Endodermal cell (in vitro differentiated cells): ENCODE measurements at places on chromosomes 16 and 17. TPM values are rescaled to one million over a fixed set of nuclear protein-coding genes. Genes with fewer than 3 reads are reported as not detected.
A peak's percentile ranks its signal among the peaks of the same experiment; 100 is the strongest.

SSTR5 gene
- 0.45 and 0.64 TPM in 2 replicates for total RNA-seq

CCL5 gene
- total RNA-seq, result not detected in 3 replicates

TAT gene
- total RNA-seq, result not detected in 3 replicates

CD19 gene
- total RNA-seq, result 0.20 TPM in 1 of 2 replicates, not detected in the other

HOXB13 gene
- not detected in 3 replicates for total RNA-seq

LRRC46 gene
- 0.73 and 0.95 TPM in 2 replicates for total RNA-seq

MRPS7 gene
- total RNA-seq, result 80.3 and 81.0 TPM in 2 replicates

CNTROB gene
- 41.7 and 47.5 TPM in 2 replicates for total RNA-seq

ALDH3A1 gene
- total RNA-seq, result 0.42 to 0.78 TPM (median 0.42 TPM) in 3 replicates

SECTM1 gene
- total RNA-seq, result not detected in 3 replicates

AANAT gene
- 2.3 TPM in 1 of 3 replicates, not detected in the others for total RNA-seq

CSH1 gene
- 0.64 and 1.6 TPM in 2 replicates for total RNA-seq

C16orf46 gene
- 1.6 and 2.9 TPM in 2 replicates for total RNA-seq

CYGB gene
- total RNA-seq, result 1.8 to 15.4 TPM (median 2.0 TPM) in 3 replicates

MEOX1 gene
- total RNA-seq, result not detected in 2 replicates

SLC35G6 gene
- not detected in 2 replicates for total RNA-seq

DNA sequence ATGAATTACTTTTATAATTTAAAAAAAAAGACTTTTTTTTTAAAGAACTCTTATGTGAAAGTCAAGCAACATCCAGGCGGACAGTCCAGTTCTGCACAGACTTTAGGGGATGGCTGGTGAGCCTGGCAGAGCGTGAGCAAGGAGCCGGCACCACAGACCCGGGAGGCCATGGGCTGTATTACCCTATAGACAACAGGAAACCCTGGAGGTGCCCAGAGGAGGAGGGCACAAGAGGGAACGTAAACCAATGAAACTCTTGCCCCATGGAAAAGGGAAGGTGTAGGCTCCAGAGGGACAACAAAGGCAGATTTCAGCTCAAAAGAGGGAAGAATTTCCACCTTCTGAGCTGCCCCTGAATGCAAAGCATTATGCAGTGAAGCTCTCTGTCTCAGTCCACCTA is 25.5 kb upstream of the RPH3AL start:
- no peaks in the 10 kb centered on the region for H3K4me1 ChIP-seq
- no peaks in the 10 kb centered on the region for H3K36me3 ChIP-seq
- no peak overlapping the region for H3K4me3 ChIP-seq
- DNase-seq, result no peak
- no peak overlapping the region for H3K27ac ChIP-seq

GRCh38 chr16:78768226-78768625 is 668.8 kb downstream of the WWOX start:
- peaks cover 6% of the 10 kb centered on the region for H3K36me3 ChIP-seq
- H3K27ac ChIP-seq, result no peak overlapping the region
- H3K27me3 ChIP-seq, result no peaks in the 10 kb centered on the region
- no peak overlapping the region for H3K4me3 ChIP-seq

DNA sequence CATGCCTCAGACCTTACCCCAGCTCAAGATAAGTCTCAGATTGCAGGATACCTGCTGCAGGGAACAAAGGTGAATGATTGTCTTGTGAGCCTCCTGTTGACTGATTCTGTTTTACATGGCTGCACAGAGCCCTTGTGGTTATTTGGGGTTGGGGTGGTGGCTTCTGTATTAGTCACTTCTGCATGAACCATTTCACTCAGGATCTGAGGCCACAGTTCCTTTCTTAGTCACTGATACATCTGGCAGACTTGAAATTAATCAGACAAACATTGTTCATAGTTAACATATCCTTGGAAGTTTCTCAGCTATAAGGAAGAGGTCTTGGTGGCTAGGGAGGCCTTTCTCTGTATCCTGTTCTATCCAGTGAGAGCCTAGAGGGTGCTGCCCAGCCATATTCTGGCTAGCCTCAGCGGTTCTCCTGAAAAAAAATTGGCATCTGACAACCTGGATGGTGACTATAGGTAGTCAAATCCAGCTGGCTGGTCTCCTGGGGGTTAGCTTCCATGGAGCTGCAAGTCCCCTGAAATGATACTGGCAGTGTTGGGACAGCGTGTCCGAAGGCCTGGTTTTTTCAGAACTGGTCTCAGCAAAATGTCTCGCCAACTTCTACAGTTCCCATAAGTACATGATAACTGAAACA is 8.4 kb upstream of the PLK1 start:
- H3K4me1 ChIP-seq, result peaks cover 3% of the 10 kb centered on the region
- H3K36me3 ChIP-seq, result peaks cover 78% of the 10 kb centered on the region
- no peak overlapping the region for H3K4me3 ChIP-seq
- H3K27ac ChIP-seq, result no peak overlapping the region
- no peaks in the 10 kb centered on the region for H3K27me3 ChIP-seq

GRCh38 chr16:52827456-52827855 is 225.2 kb downstream of the CHD9NB start:
- no peak overlapping the region for H3K27ac ChIP-seq
- H3K27me3 ChIP-seq, result no peaks in the 10 kb centered on the region
- H3K4me1 ChIP-seq, result no peaks in the 10 kb centered on the region
- no peak for DNase-seq
- no peak overlapping the region for H3K4me3 ChIP-seq

DNA sequence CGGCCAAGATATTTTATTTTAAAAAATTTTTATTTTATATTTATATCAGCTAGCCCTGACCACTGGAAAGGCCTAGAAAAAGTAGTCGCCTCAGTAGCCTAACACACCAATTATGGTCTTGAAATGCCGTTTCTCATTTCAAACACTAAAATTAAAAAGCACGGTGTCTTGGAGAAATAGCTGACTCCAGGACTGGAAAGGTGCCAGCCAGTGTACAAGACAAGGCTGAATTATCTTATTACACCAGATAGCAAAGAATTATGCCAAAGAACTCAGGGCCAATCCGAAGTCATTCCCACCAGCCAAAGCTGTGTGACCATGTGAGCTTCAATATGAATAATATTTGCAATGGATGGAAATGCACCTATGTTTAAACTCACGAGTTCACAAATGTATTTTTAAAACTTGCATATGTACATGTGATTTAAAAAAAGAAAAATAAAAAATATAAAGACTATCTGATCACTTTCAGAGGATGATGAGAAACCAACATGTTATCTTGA is 19.9 kb upstream of the ATP2C2 start:
- H3K4me1 ChIP-seq, result no peaks in the 10 kb centered on the region
- H3K27me3 ChIP-seq, result no peaks in the 10 kb centered on the region
- no peaks in the 10 kb centered on the region for H3K36me3 ChIP-seq
- no peak overlapping the region for H3K4me3 ChIP-seq
- no peak overlapping the region for H3K27ac ChIP-seq

GRCh38 chr17:954431-955164 is 25.0 kb downstream of the NXN start:
- no peaks in the 10 kb centered on the region for H3K27me3 ChIP-seq
- peaks cover 47% of the 10 kb centered on the region for H3K36me3 ChIP-seq
- peak overlapping the region; percentile 70 for H3K27ac ChIP-seq
- peak; percentile 74 for DNase-seq
- no peak overlapping the region for H3K4me3 ChIP-seq
- peaks cover 9% of the 10 kb centered on the region for H3K4me1 ChIP-seq

GRCh38 chr16:30677931-30678585 is 19.8 kb downstream of the FBRS start:
- DNase-seq, result peak; percentile 93
- no peaks in the 10 kb centered on the region for H3K36me3 ChIP-seq
- peaks cover 3% of the 10 kb centered on the region for H3K4me1 ChIP-seq
- no peak overlapping the region for H3K27ac ChIP-seq
- no peak overlapping the region for H3K4me3 ChIP-seq
- peaks cover 69% of the 10 kb centered on the region for H3K27me3 ChIP-seq

- no peak overlapping the region for H3K4me3 ChIP-seq
- H3K27ac ChIP-seq, result no peak overlapping the region
- no peak for DNase-seq
- no peaks in the 10 kb centered on the region for H3K36me3 ChIP-seq
- no peaks in the 10 kb centered on the region for H3K27me3 ChIP-seq
Measured at GRCh38 chr17:29383686-29384085, 6.5 kb upstream of the TAOK1 start.

GRCh38 chr17:44360826-44361225 is 2.8 kb downstream of the FAM171A2 start:
- H3K27me3 ChIP-seq, result no peaks in the 10 kb centered on the region
- no peak overlapping the region for H3K4me3 ChIP-seq
- DNase-seq, result no peak
- peaks cover 25% of the 10 kb centered on the region for H3K36me3 ChIP-seq
- peaks cover 20% of the 10 kb centered on the region for H3K4me1 ChIP-seq
- no peak overlapping the region for H3K27ac ChIP-seq

DNA sequence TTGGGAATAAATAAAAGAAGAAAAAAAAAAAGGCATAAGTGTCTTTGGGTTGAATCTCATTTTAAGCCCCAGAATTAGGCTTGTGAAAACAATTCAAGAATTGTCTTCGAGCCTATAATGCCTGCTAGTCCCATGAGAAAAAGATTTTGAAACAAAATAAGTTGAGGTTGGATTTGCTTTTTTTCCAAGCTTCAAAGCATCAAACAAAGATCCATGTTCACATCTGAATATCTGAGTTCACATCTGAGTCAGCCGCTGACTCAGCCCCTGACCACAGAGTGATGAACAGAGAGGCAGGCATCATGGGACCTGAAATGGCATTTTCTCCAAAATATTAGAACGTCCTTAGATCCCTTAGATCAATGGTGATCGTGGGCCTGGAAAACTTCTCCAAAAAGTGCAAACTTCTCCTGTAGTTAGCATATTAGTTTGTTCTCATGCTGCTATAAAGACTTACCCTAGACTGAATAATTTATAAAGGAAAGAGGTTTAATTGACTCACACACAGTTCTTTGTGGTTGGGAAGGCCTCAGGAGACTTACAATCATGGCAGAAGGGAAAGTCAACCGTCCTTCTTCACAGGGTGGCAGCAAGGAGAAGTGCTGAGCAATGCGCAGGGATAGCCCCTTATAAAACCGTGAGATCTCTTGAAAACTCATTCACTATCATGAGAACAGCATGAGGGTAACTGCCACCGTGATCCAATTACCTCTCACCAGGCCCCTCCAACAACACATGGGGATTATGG is 294.6 kb upstream of the HSBP1 start:
- DNase-seq, result no peak
- H3K4me3 ChIP-seq, result no peak overlapping the region
- H3K36me3 ChIP-seq, result no peaks in the 10 kb centered on the region
- no peaks in the 10 kb centered on the region for H3K27me3 ChIP-seq
- H3K27ac ChIP-seq, result no peak overlapping the region

GRCh38 chr16:27020031-27020430 is 46.7 kb upstream of the C16orf82 start:
- no peak for DNase-seq
- H3K4me1 ChIP-seq, result peaks cover 7% of the 10 kb centered on the region
- no peaks in the 10 kb centered on the region for H3K27me3 ChIP-seq

- peak; percentile 24 for DNase-seq
- H3K36me3 ChIP-seq, result no peaks in the 10 kb centered on the region
- no peaks in the 10 kb centered on the region for H3K27me3 ChIP-seq
- H3K4me3 ChIP-seq, result no peak overlapping the region
- H3K4me1 ChIP-seq, result no peaks in the 10 kb centered on the region
Measured at GRCh38 chr16:49454426-49455180, 81.0 kb downstream of the C16orf78 start.

DNA sequence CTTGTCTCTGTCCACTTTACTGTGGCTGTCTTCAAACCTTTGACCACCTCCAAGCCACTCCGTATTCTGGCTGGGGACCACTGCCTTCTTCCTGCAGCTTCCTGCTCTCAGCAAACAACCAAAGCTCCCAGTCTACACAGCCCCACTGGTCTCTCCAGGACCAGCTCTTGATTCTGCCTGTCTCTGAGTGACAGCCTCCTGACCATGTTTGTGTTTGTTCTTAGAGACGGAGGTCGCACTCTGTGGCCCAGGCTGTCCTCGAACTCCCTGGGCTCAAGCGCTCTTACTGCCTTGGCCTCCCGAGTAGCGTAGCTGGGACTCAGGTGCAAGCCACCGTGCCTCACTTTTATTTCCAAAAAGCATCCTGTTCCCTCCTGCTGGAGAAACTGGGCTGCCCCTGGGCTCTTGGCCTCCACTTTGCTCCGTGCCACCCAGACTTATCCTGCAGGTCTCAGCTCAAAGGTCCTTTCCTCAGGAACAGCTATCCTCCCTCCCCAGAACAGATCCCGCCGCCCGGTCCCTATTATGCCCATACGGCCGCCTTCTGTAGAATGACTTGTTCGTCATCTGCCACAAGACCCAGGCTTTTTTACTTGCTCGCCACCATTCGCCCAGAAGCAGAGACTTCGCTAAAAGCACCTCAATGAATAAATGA is 9.1 kb downstream of the MNT start:
- no peaks in the 10 kb centered on the region for H3K36me3 ChIP-seq
- H3K4me1 ChIP-seq, result peaks cover 21% of the 10 kb centered on the region
- H3K4me3 ChIP-seq, result peak overlapping the region; percentile 87

GRCh38 chr17:3762922-3763776 is 37.8 kb downstream of the ITGAE start:
- DNase-seq, result no peak
- H3K27me3 ChIP-seq, result no peaks in the 10 kb centered on the region
- no peaks in the 10 kb centered on the region for H3K36me3 ChIP-seq
- H3K27ac ChIP-seq, result no peak overlapping the region
- no peak overlapping the region for H3K4me3 ChIP-seq

GRCh38 chr16:26120729-26121128 is 429.0 kb downstream of the HS3ST4 start:
- H3K4me3 ChIP-seq, result no peak overlapping the region
- H3K36me3 ChIP-seq, result no peaks in the 10 kb centered on the region
- no peak overlapping the region for H3K27ac ChIP-seq
- peaks cover 3% of the 10 kb centered on the region for H3K4me1 ChIP-seq
- no peak for DNase-seq
- no peaks in the 10 kb centered on the region for H3K27me3 ChIP-seq

- H3K27me3 ChIP-seq, result no peaks in the 10 kb centered on the region
- H3K4me1 ChIP-seq, result peaks cover 26% of the 10 kb centered on the region
- H3K4me3 ChIP-seq, result no peak overlapping the region
- H3K36me3 ChIP-seq, result peaks cover 10% of the 10 kb centered on the region
- no peak for DNase-seq
Measured at GRCh38 chr17:3531266-3532101, 26.1 kb downstream of the TRPV3 start.

- H3K27me3 ChIP-seq, result no peaks in the 10 kb centered on the region
- H3K36me3 ChIP-seq, result no peaks in the 10 kb centered on the region
- H3K4me1 ChIP-seq, result no peaks in the 10 kb centered on the region
Measured at GRCh38 chr16:27564224-27564623, 14.3 kb downstream of the KATNIP start.

- H3K4me1 ChIP-seq, result peaks cover 11% of the 10 kb centered on the region
- H3K4me3 ChIP-seq, result no peak overlapping the region
- DNase-seq, result no peak
- peaks cover 25% of the 10 kb centered on the region for H3K36me3 ChIP-seq
- H3K27ac ChIP-seq, result no peak overlapping the region
Measured at GRCh38 chr17:1711804-1712203, 1.6 kb upstream of the TLCD2 start.
